HL-60 (cell line): ENCODE measurements at places on chromosomes 4 and X.

DNA sequence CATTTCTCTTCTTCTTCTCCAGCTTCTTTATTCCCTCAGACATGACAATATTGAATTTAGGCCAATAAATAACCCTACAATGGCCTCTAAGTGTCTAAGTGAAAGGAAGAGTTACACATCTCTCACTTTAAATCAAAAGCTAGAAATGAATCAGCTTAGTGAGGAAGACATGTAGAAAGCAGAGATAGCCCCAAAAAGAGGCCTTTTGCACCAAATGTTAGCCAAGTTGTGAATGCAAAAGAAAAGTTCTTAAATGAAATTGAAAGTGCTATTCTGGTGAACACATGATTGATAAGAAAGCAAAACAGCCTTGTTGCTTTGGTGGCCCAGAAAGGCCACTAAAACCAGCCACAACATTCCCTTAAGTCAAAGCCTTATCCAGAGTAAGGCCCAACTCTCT lies 146.2 kb upstream of the HHIP start:
- no peak for DNase-seq

DNA sequence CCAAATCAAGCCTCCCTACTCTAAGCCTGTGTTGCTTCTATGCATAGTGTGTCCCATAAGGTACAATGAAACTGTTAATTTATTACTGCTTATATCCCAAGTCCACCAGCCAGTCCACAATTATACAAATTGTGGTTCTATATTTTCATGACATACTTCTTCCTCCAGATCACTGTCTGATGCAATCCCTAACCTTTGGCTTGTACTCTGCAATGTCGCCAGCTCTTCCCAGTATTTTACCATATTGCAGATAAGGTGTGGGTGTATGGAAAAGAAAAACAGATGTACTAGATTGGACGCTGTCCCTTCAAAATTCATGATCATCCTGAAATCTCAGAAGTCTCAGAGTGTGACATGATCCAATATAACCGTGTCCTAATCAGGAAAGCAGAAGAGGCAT lies 286.2 kb downstream of the GASK1B start:
- DNase-seq = no peak

DNA sequence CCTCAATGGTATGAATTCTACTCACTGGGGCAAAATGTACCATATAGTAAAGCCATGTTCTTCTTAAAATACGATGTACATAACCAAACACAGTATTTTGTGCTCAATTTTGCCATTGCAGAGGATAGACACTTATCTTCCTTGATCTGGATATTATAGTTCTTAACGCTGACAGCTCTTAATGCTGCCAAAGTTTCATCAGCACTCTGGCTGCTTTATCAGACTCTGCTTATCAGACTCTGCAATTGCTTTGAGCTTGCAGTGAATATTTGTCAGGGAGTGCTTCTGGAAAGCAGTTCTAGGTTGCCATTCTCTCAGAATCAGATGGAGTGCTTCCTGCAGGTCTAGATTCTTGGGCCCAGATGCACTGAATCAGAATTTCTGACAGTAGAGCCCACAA lies 863.1 kb downstream of the CCSER1 start:
- DNase-seq = no peak

DNA sequence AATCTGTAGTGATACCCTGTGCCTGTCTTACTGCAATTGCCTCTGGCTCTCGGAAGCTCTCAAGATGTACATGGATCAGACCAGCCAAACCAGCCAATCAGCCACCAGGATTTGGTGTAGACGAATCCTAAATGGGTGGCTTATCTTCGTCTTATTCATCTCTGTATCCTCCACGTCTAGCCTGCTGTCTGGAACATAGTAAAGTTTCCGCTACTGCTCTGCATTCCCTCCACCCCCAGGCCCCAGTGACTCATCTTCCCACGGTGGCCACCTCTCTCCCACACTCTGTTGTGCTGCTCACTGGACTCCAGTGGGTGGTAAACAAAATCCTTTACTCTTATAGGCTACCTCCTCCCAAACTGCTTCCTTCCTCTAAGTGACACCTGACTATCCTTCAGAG lies 37.8 kb downstream of the SEPTIN6 start:
- no peak for DNase-seq

DNA sequence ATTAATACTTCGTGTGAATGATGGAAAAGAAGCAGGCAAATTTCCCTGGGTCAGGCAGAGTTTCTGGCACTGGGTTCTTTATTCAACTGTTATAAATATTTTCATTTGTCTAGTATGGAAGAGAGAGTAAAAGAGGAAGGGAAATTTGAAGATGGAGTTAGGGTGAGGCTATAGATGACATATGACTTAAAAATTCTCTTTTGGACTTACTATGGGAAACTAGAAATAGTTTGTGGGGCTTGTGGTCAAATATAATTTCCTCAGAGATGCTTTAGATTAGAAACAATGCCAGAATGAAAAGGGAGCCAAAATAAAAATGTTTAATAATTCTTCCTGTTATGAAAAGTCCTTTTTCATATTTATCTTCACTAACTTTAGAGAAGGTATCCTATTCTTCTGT lies 103.2 kb downstream of the GC start:
- DNase-seq = no peak

GRCh38 chr4:93147524-93148212 lies 680.9 kb upstream of the ATOH1 start:
- no peak for DNase-seq

DNA sequence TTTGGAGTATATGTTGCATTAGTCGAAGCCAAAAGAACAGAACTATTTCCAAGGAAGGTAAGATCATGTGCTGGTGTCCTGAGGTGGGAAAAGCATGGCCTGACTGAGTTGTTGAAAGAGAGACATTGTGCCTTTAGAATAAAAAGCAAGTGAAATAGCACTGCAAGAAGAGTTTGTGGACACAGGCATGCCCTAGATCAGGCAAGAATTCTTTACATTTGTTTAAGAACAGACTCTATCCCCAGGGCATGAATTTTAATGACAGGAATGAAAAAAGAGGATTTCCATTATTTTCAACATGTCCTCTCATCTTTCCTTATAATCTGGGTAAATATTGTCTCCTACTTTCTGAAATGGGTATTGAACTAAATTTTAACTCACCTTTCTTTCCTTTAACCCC lies 516.2 kb upstream of the GALNT7 start:
- DNase-seq = no peak

GRCh38 chr4:181784881-181785280 lies 458.3 kb upstream of the TENM3 start:
- no peak for DNase-seq

DNA sequence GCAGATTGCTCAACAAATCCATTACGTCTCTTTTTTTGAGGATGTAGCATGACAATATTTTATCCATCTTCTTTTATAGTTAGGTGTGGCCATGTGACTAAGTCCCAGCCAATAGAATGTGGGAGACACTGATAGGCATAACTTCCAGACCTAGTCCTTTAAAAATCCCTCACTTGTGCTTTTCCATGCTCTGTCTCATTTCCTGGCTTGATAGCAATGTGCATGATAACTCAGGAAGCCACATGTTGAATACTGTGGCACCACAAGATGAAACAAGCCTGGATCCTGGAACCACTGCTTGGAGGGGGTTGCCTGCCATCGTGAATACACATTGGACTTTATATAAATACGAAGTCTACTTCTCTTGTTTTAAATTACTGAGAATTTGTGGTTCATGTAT lies 184.0 kb upstream of the NEIL3 start:
- DNase-seq = no peak

- DNase-seq = peak; percentile 1
Observed at GRCh38 chr4:7843831-7844593, 95.6 kb downstream of the AFAP1 start.

DNA sequence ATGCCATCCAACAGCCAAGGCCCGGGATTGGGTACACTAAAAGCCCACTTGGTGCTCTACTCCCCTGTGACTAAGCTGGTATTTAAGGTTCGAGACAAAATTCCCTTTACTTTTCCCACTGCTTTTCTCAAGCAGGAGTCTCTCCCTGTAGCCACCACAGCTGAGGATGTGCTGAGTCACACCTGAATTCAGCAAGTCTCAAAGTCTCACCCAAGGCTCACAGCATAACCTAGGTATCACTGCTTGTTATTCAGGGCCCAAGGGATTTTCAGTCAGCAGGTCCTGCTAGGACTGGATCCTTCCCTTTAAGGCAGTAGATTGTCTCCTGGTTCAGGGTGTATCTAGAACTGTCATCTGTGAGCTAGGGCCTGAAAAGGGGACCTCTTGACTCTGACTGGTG lies 39.2 kb downstream of the FMR1NB start:
- DNase-seq = no peak

- DNase-seq = no peak
Observed at GRCh38 chr4:99720206-99720605, 62.6 kb upstream of the C4orf54 start.

DNA sequence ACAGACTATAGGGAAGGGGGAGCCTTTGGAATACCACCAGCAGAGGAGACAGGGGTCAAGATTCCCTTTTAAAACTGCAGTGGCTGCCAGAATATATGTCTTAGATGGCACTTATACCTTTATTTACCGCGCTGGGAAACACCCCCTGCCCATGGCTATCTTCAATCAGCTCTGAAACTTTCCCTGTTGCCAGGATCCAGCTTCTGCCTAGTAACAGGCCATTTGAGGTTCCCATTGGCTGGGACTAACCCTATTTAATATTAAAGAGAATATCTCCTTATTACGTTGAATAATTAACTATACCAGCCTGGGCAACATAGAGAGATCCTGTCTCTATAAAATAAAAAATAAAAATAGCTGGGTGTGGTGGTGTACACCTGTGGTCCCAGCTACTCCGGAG lies 23.8 kb downstream of the SOWAHB start:
- no peak for DNase-seq

GRCh38 chr4:134935320-134935719 lies 733.7 kb upstream of the PABPC4L start:
- no peak for DNase-seq

- no peak for DNase-seq
Observed at GRCh38 chrX:133992882-133993281, 7.5 kb upstream of the GPC3 start.

- DNase-seq = peak; percentile 59
Observed at GRCh38 chrX:129769467-129770154, 10.1 kb upstream of the SASH3 start.

- DNase-seq = no peak
Observed at GRCh38 chr4:76690906-76691275, 207.1 kb downstream of the SOWAHB start.

DNA sequence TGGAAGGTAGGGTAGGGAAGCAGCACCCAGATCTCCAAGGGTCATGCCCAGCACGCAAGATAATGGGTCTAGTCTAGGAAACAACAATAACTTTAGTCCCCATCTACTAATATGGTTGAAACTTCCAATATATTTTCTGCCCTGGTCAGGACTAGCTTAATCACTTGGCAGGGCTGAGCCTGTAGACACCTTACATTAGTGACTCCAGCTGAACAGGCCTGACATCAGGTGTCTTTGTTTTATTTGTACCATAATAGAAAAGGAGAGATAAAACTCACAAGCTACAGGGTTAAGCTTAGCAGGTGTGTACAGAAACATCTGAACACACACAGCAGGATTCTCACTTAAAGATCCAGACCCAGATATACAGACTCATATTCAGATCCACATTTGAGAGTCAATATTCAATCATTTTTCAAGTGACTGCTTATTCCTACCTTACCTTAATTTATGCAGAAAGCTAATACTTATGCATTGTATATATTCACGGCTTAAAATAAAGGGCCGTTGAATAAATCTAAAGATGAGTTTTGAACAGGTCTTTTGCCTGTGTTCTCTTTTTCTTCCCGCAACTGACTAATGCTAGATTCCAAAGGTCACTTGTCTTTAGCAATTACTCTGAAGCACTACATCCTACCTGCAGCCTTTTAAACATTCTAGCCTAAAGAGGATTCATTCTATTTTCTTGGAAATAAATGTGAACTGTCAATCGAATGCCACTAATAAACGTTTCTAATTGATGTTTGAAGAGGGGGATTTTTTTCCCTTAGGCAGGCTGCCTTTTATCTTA lies 745.3 kb downstream of the RPA4 start:
- no peak for DNase-seq

DNA sequence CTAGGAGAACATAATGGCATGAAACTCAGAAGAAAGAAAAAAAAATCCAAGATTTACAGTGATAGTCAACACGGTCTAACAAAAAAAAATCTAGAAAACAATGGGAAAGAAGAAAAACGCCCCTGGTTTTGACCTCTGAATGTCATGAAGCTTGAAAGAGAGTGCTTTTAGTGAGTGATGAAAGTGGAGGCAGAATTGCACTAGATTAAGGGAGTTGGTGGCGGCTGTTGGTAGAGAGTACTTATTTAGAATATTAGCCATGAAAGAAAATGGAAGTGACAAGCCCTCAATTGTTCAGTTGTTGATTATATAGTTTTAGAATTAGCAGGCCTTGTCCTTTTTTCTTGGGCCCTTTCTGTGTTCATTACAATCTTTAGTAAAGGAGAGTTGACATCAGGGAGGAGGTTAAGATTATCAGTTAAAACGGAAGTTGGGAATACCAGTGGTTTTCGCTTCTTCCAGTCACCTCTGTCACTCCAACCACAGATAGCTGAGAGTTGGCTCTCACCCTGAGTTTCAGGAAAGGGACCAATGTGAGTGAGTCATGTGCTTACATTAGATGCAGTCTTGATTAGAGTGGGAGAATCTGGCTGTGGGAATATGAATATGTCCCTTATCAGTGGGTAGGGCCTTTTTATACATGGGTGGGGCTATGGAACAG lies 29.7 kb downstream of the EREG start:
- no peak for DNase-seq

DNA sequence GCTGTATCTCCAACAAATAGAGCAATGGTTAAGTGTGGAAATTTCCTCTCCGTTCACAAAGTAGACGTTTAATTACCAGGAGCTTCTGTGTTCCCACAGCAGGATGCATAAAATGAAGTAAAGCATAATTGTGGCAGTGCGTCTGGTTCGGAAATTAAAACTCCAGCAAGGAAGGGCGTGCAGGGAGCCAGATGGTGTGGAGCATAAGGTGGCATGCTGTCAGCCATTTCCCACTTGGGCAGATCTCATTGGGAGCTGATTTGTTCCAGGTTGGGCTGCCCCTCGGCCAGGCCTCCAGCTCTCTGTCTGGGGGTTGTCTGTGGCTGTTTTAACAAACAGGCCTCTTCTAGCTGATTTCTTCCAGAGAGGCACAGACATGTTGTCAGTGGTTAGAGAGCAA lies 182.1 kb upstream of the CLNK start:
- DNase-seq = no peak

DNA sequence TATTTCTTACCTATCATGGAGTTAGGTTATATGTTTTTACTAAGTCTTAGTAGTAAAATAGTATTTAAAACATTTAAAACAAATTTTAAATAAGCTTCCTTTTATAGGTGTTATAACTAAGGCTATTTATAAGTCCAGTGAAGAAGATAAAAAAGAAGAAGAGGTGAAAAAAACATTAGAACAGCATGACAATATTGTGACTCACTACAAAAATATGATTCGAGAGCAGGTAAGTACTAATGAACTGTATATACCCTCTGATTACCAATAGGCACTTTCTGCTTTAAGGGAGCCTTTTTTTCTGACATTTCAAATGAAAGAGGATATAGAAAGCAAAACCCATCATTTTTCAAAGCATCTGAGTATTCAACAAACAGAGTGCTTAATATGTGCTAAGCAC lies 76.6 kb downstream of the USO1 start:
- DNase-seq = no peak
